ENCODE measurements at places on chromosomes 12 and 14. TPM values are rescaled to one million over a fixed set of nuclear protein-coding genes. Genes with fewer than 3 reads are reported as not detected.

Gene RIN3
- total RNA-seq, result 17.4 TPM

Gene APEX1
- total RNA-seq, result 51.6 TPM

Gene ALDH1L2
- 25.1 TPM for total RNA-seq

Gene SLC10A1
- not detected for total RNA-seq

Gene MGAT4C
- total RNA-seq, result under 0.01 TPM

Gene DGKA
- 9.5 TPM for total RNA-seq

Gene MNAT1
- total RNA-seq, result 56.8 TPM

Gene CFAP251
- 2.0 TPM for total RNA-seq

Gene OLR1
- not detected for total RNA-seq

Gene ZDHHC17
- 58.3 TPM for total RNA-seq

Gene ZNF10
- 8.4 TPM for total RNA-seq

Gene RASAL1
- not detected for total RNA-seq

Gene C12orf75
- total RNA-seq, result 46.6 TPM

Gene YY1
- total RNA-seq, result 42.9 TPM

Gene ANKS1B
- 0.34 TPM for total RNA-seq

Gene IL25
- total RNA-seq, result not detected

Gene CCDC177
- not detected for total RNA-seq

Gene GLIPR1L1
- total RNA-seq, result not detected

Gene SCFD1
- total RNA-seq, result 121 TPM

Gene TAS2R8
- not detected for total RNA-seq

Gene PMEL
- total RNA-seq, result 5,356 TPM

Gene B4GALNT1
- total RNA-seq, result 1.9 TPM

Gene DDN
- under 0.01 TPM for total RNA-seq

Gene CDK4
- 255 TPM for total RNA-seq

Gene OR4E2
- total RNA-seq, result not detected

Gene HOXC10
- total RNA-seq, result not detected

Gene ANO2
- total RNA-seq, result not detected

Gene GPR137C
- total RNA-seq, result 0.31 TPM

Gene NXPH4
- not detected for total RNA-seq

Gene TBX3
- total RNA-seq, result 0.34 TPM

Gene CCDC175
- not detected for total RNA-seq

Gene DIABLO
- 65.3 TPM for total RNA-seq

Gene ANKRD33
- total RNA-seq, result not detected

Gene KRT79
- not detected for total RNA-seq

Gene TRHDE
- not detected for total RNA-seq

Gene CD163L1
- not detected for total RNA-seq

Gene RAD51AP1
- 13.8 TPM for total RNA-seq

Gene NRL
- 2.2 TPM for total RNA-seq

Gene PRICKLE1
- total RNA-seq, result 0.31 TPM

All from melanocyte of skin (primary cell).